ENCODE measurements at places on chromosomes 1 and 21. TPM values are rescaled to one million over a fixed set of nuclear protein-coding genes. Genes with fewer than 3 reads are reported as not detected.

GRCh38 chr1:177977141-177977540, 7.3 kb upstream of the SEC16B start:
- H3K27ac ChIP-seq, result no peak overlapping the region
- H3K4me3 ChIP-seq, result no peak overlapping the region
- H3K27me3 ChIP-seq, result no peaks in the 10 kb centered on the region
- H3K4me1 ChIP-seq, result no peaks in the 10 kb centered on the region

CHIT1 gene
- not detected for total RNA-seq

STIL gene
- 62.4 TPM for total RNA-seq

GRCh38 chr1:156260896-156261295, 13.0 kb upstream of the PAQR6 start:
- H3K27ac ChIP-seq, result peak overlapping the region; percentile 15
- H3K4me1 ChIP-seq, result no peaks in the 10 kb centered on the region
- H3K36me3 ChIP-seq, result peaks cover 90% of the 10 kb centered on the region
- no peaks in the 10 kb centered on the region for H3K27me3 ChIP-seq

AMY1B gene
- not detected for total RNA-seq

- H3K4me1 ChIP-seq, result no peaks in the 10 kb centered on the region
- no peaks in the 10 kb centered on the region for H3K27me3 ChIP-seq
- no peak for DNase-seq
- H3K4me3 ChIP-seq, result peak overlapping the region; percentile 70
These were observed 599 bp upstream of the ITPKB start for GRCh38 chr1:226739696-226740065.

DNA sequence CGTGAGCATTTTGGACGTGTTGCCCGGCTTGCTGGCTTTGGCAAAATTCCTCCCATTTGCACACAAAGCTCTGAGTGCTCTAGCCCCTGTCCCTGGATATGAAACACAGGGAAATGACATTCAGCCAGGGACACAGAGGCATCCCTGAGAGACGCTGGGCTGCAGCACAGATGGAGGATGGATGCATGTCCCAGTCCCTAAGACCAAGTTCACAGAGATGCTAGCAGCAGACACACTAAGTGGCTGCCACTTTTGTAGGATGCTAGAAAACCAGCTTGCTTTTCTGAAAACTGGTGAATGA, 12.5 kb downstream of the ACTRT2 start:
- no peak for DNase-seq
- H3K4me1 ChIP-seq, result no peaks in the 10 kb centered on the region
- peaks cover 34% of the 10 kb centered on the region for H3K27me3 ChIP-seq
- no peaks in the 10 kb centered on the region for H3K36me3 ChIP-seq

DNA sequence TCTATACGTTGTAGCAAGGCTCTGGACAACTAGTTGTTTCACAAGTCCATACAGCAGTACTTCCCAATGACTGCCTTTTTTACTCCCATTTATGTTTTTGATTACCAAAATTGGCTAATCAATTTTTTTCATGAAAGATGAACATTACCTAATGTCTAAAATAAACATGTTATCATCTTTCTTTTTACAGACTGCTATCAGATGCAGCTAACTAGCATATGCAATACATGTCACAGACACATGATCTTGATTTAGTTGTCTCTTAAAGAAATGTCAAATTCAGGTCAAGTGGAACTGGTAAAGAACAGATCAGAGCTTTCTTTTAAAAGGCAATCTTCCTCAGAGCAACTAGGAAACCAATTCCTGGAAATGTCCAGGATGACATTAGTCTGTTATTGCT, 630 bp upstream of the DBT start:
- H3K27me3 ChIP-seq, result no peaks in the 10 kb centered on the region
- H3K4me3 ChIP-seq, result no peak overlapping the region
- no peaks in the 10 kb centered on the region for H3K36me3 ChIP-seq
- no peaks in the 10 kb centered on the region for H3K4me1 ChIP-seq

KIF17 gene
- not detected for total RNA-seq

GRCh38 chr1:174912264-174912663, 87.5 kb upstream of the CACYBP start:
- H3K27me3 ChIP-seq, result no peaks in the 10 kb centered on the region
- H3K36me3 ChIP-seq, result no peaks in the 10 kb centered on the region
- H3K27ac ChIP-seq, result no peak overlapping the region
- no peaks in the 10 kb centered on the region for H3K4me1 ChIP-seq
- no peak for DNase-seq

DNA sequence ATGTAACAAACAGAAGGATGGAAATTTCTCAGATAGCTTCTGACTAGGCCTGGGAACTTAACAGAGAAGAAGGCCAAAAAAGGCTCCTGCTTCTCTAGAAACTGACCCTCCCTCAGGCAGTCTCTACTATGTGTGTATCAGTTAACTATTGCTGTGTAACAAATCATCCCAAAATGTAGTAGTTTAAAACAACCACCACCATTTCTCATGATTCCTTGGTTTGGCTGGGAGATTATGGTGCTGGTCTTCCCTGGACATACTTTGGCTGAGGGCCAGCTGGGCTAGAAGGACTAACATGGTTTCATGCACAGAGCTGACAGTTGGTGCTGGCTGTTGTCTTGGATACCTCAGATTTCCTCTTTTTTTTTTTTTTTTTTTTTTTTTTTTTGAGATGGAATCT, 26.2 kb upstream of the CNN3 start:
- DNase-seq, result no peak
- H3K27me3 ChIP-seq, result no peaks in the 10 kb centered on the region
- H3K27ac ChIP-seq, result no peak overlapping the region
- no peaks in the 10 kb centered on the region for H3K36me3 ChIP-seq

GRCh38 chr1:109249654-109250401, 489 bp downstream of the CELSR2 start:
- no peak overlapping the region for H3K27ac ChIP-seq
- DNase-seq, result no peak
- H3K4me3 ChIP-seq, result peak overlapping the region; percentile 37
- peaks cover 1% of the 10 kb centered on the region for H3K4me1 ChIP-seq

OR10K2 gene
- not detected for total RNA-seq

MROH9 gene
- not detected for total RNA-seq

- no peak overlapping the region for H3K4me3 ChIP-seq
- no peak overlapping the region for H3K27ac ChIP-seq
- no peaks in the 10 kb centered on the region for H3K36me3 ChIP-seq
- H3K4me1 ChIP-seq, result no peaks in the 10 kb centered on the region
These were observed 49.8 kb upstream of the KCNE1 start for GRCh38 chr21:34561806-34562205.

DNA sequence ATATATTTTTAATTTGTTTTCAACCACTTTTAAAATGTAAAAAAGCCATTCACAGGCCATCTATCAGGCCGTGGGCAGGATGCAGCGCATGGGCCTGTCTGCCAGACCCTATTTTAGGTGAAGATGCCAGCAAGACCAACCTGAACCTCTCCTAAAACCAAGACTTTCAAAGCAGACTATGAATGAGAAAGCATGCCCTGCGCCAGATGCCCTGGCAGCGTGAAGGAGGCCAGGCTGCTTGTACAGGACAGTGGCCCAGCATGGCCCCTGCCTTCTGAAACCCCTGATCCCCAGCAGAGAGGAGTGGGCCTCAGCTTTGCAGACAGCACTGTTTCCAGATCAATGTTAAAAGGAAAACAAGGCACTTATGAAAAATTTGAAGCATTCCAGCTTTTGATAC, 31.6 kb downstream of the WDR4 start:
- H3K27ac ChIP-seq, result no peak overlapping the region
- peaks cover 42% of the 10 kb centered on the region for H3K36me3 ChIP-seq
- DNase-seq, result no peak
- H3K27me3 ChIP-seq, result no peaks in the 10 kb centered on the region
- no peaks in the 10 kb centered on the region for H3K4me1 ChIP-seq

DNA sequence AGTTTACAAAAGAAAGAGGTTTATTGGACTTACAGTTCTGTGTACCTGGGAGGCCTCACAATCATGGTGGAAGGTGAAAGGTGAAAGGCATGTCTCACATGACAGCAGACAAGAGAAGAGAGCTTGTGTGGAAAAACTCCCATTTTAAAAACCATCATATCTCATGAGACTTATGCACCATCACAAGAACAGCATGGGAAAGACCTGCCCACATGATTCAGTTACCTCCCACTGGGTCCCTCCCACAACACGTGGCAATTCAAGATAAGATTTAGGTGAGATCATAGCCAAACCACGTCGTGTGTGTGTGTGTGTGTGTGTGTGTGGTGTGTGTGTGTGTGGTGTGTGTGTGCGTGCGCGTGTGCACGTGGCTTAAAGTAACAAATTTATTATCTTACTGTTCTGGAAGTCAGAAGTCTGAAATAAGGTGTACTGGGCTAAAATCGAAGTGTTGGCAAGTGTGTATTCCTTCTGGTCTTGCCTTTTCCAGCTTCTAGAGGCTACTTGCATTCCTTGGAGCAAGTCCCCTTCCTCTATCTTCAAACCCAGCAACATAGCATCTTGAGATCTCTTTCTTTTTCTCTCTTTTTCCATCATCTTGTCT, 48.1 kb upstream of the MPC2 start:
- H3K4me3 ChIP-seq, result no peak overlapping the region
- H3K27ac ChIP-seq, result no peak overlapping the region
- no peaks in the 10 kb centered on the region for H3K36me3 ChIP-seq
- no peaks in the 10 kb centered on the region for H3K27me3 ChIP-seq
- peaks cover 8% of the 10 kb centered on the region for H3K4me1 ChIP-seq

DNA sequence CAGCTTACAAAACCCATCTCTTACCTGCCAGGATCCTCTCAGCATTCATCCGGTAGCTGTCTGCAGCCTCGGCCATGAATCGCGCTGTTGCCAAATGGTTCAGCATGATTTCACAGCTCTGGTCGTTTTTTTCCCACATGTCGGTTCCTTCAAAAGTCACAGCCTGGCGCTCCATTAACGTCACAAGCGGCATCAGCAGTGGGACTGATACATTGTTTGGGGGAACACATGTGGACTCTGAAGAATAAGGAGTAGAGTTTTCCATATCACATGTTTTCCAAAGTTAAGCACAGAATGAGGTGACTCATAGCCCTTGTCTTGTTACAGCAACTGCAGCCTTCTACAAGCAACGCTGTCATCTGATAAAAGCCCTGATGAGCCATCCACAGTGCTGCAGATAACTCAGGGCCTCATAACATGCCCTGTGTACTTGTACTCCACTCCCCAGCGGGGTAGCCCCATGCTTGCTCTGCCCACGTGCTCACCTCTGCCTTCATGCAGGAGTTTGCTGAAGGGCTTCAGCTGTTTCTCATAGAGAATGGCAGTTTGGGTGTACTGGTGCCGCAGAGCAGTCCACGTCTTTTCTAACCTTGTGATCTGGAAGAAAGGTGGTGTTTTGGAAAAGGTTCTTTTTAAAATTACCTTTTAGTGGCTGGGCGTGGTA, 114.2 kb downstream of the BCAR3 start:
- no peak for DNase-seq
- H3K27ac ChIP-seq, result no peak overlapping the region
- no peaks in the 10 kb centered on the region for H3K27me3 ChIP-seq
- no peak overlapping the region for H3K4me3 ChIP-seq
- peaks cover 60% of the 10 kb centered on the region for H3K36me3 ChIP-seq

DNA sequence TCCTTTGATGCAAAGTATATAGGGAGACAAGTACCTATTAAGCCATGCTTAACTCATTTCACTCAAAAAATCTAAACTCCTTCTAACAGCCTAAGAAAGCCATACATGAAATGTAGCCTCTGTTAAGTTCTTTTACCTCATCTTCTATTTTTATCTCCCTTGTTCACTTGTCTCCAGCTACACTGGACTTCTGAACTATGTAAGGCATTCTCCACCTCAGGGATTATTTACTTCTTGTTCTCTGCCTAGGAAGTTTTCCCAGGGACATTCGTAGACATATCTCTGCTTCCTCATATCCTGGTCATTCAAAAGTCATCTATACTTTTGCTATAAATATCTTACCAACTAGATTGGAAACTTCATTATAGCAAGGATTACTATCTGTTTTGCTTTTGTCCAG, 96.9 kb downstream of the COP1 start:
- H3K27ac ChIP-seq, result no peak overlapping the region
- no peak for DNase-seq
- peaks cover 5% of the 10 kb centered on the region for H3K36me3 ChIP-seq
- H3K4me3 ChIP-seq, result no peak overlapping the region
- no peaks in the 10 kb centered on the region for H3K27me3 ChIP-seq
- H3K4me1 ChIP-seq, result peaks cover 8% of the 10 kb centered on the region

- H3K27ac ChIP-seq, result no peak overlapping the region
- no peaks in the 10 kb centered on the region for H3K4me1 ChIP-seq
- H3K4me3 ChIP-seq, result no peak overlapping the region
- no peaks in the 10 kb centered on the region for H3K36me3 ChIP-seq
- H3K27me3 ChIP-seq, result no peaks in the 10 kb centered on the region
These were observed 46.8 kb upstream of the COX20 start for GRCh38 chr1:244788493-244789275.

PPFIA4 gene
- 0.83 TPM for total RNA-seq

MAP3K21 gene
- total RNA-seq, result 33.6 TPM

PAPPA2 gene
- 0.05 TPM for total RNA-seq

ETV3 gene
- total RNA-seq, result 39.7 TPM

DNA sequence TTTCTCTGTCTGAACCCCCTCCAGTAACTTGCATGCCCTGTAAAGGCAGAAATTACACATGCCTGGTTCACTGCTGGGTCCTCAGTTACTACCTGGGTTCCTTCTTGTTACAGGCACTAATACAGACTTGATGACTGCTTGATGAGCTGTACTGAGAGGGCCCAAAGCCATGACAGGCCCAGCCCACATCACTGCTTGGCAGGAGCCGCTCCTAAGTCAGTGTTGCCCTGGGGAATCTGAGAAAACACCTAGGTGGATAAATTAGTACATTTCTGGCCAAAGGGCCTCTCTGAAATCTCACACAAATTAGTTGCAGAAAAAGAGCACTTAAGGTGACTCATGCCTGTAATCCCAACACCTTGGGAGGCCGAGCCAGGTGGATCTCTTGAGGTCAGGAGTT, 37.8 kb upstream of the IRF2BP2 start:
- H3K4me3 ChIP-seq, result no peak overlapping the region
- H3K27ac ChIP-seq, result no peak overlapping the region
- H3K36me3 ChIP-seq, result peaks cover 5% of the 10 kb centered on the region
- DNase-seq, result no peak
- H3K4me1 ChIP-seq, result peaks cover 39% of the 10 kb centered on the region
